ENCODE measurements at places on chromosomes 3 and 15.

DNA sequence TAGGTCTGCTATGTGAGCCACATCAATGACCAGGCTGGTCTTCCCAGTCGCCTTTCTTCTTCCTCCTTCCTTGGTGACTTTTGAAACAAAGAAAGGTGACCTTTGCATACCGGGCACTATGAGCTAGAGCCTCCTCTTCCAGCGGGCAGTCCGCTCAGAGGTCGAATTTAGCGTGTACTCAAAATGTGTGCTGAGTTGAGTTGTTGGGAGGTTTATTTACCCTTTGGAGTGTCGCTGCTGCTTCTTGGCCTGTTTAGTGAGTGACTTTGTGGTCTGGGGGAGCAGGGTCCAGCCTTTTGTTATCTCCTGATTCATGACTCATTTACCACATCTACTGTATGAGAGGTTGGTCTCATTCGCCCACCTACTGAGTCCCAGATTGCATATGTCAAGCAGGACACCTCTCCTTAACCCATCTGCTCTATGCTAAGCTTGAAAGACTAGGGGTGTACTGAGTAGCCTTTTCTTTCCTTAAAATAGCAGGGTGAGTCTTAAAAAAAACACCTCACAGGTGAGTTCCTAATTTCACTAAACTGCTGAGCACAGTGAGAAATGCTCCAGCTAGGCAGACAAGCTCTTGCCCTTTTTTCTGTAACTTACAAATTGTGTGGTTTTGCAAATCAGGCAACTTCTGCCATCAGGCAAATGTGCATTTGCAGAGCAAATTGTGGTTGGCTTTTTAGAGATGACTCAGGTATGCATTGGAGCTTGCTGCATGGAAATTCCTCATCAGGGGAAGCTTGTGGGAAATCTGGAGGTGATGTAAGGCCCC is 3.2 kb upstream of the SIAH2 start:
- ATAC-seq: no peak

- peak; percentile 22 for ATAC-seq
These were observed 115.2 kb downstream of the USP13 start for GRCh38 chr3:179768080-179768479.

DNA sequence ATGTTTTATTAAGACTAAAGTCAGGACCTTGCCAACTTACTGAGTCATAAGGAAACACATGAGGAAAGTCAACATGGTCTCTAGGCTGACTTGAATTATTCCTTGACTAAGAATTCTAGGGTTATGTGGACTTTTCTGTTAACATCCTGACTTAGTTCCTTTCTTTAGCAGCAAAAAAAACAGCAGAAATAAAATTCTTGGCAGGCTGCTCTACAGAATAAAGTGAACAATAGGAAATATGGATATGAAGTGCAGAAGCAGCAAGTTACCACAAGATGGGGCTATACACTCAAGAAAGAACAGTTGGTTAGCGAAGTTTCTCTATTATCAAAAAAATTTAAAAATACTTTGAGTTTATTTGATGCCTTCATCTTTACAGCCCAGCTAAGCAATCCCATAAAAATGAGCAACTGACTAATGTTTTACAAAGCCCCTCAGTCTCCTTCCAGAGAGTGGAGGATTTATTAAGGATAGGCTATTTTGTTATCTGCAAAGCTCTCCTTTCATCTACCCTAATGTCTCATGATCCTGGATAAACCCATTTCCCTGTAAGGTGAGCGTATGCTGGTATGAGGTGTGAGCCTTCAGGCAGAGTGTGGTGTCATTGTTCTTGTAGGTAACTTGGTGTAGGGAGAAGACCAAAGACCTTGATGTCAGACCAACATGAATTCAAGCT is 23.1 kb upstream of the MCCC1 start:
- ATAC-seq: peak; percentile 57

GRCh38 chr15:67680641-67681040 is 138.1 kb downstream of the MAP2K5 start:
- ATAC-seq: no peak

GRCh38 chr3:41574900-41575299 is 375.6 kb downstream of the CTNNB1 start:
- no peak for ATAC-seq
